DMS53 (cell line): ENCODE measurements at places on chromosomes 3 and 15.
A peak's percentile ranks its signal among the peaks of the same experiment; 100 is the strongest.

DNA sequence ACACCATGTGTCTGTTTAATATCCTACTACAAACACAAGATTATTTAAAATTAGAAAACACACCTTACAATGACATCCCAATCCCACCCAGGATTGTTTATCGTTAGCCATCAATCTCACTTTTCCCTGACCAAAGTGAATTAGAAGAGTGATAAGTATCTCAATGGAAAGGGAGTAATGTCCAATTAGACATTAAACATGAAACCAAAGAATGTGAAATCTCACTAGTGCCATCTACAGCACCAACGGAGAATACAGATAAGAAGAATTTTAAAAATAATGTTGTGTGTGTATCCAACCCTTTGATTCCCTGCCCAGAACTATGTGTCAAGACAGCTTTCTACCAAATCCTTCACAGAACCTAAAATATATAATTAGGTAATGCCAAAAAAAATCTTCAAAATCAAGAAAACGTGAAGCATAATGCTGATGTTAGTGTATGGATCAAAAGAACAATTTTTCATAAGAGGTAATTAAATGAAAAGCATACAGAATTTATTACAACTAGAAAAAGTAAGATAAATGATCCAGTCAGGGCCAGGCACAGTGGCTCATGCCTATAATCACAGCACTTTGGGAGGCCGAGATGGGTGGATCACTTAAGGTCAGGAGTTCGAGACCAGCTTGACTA lies 64.2 kb downstream of the SCAPER start:
- peak; percentile 56 for DNase-seq

- DNase-seq, result peak; percentile 53
Measured at GRCh38 chr15:51600114-51600513, 22.5 kb downstream of the DMXL2 start.

DNA sequence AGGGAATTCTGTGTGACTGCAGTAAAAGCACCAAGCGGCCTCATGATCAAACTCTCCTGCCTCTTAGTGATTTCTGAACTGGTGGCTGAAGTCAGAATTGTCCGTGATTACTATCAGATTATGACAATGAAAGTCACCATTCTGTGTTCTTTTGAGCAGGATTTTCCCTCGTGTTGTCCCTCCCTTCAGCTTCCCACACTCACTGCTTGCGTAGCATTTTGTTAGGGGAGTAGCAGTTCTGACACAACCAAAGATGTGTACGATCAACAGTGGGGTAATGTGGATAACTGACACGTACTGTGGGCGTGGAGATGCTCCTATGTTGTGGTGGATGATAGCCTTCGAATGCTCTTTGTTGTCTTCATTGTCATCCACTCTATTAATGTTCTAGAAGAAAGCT lies 67.8 kb upstream of the ICE2 start:
- DNase-seq, result no peak

- no peak for DNase-seq
Measured at GRCh38 chr15:29860872-29861271, 38.6 kb upstream of the TJP1 start.

DNA sequence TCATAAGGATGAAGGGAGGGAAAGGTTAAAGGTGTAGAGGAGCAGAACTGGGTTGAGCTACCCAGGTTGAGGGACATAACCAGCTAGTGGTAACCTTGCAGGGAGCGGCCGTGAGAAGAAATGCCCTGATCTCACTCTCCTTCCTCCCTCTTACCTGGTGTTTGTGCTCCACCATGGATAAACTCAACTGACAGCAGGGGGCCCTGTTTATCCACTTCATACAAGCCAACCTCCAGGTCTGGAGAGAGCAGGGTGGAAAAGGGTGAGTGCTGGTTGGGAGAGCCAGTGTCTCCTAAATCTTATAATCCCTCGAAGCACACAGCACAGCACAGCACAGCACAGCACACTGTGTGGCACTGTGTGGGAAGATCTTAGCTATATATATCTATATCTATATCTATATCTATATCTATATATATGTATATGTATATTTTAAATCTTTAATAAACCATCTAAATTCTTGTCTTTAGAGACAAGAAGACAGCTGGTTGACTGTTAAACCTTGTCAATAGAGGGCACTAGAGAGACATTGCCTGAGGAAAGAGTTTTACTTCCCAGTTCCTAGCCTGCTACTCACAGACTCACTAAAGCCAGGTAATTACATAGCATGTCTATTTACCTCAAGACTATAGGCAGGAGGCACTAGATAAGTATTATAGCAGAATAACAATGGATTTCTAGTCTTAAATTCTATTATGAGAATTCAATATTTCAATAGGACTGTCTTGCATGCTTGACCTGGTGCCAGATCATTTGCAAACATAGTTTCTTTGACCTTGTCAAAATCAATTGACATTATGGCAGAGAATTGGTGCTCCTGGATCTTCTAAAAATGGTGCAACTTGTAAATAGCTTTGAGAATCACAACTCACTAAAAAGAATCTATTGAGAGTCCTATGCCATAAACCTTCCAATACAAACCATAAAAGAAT lies 21.7 kb upstream of the FMN1 start:
- DNase-seq, result peak; percentile 44

GRCh38 chr15:82568986-82569385 lies 28.7 kb upstream of the RPS17 start:
- no peak for DNase-seq

DNA sequence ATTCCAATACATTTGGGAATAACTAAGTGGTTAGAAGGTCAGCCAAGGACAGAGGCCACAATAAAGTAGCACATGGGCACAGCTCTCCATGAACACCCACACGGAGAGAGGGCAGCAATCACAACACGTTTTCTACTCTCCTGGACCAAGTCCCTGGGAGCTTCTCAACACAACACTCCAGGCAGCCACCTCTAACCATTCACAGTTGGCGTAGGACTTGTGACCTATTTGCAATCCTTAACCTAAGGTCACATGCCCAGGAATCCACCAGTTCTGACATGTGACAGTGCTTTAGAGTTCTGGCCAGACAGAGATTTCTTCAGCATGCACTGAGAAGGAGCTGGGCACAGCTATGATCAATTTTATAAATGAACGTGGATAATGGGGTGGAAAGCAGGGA lies 280.8 kb downstream of the SHQ1 start:
- no peak for DNase-seq

GRCh38 chr3:30518872-30519271 lies 87.5 kb upstream of the TGFBR2 start:
- no peak for DNase-seq
